ENCODE measurements at places on chromosomes 5 and 9.
A peak's percentile ranks its signal among the peaks of the same experiment; 100 is the strongest.

- H3K27me3 ChIP-seq, result peaks cover 8% of the 10 kb centered on the region
- no peak overlapping the region for H3K4me3 ChIP-seq
- H3K4me1 ChIP-seq, result no peaks in the 10 kb centered on the region
- no peaks in the 10 kb centered on the region for H3K36me3 ChIP-seq
- H3K27ac ChIP-seq, result no peak overlapping the region
- DNase-seq, result no peak
Measured at GRCh38 chr5:111859031-111859430, 102.0 kb upstream of the NREP start.

- peaks cover 5% of the 10 kb centered on the region for H3K36me3 ChIP-seq
- peak overlapping the region; percentile 75 for H3K27ac ChIP-seq
- H3K4me1 ChIP-seq, result peaks cover 28% of the 10 kb centered on the region
Measured at GRCh38 chr5:111278858-111279504, 54.8 kb downstream of the CAMK4 start.

- no peak overlapping the region for H3K27ac ChIP-seq
- no peaks in the 10 kb centered on the region for H3K27me3 ChIP-seq
- H3K36me3 ChIP-seq, result no peaks in the 10 kb centered on the region
- H3K4me1 ChIP-seq, result no peaks in the 10 kb centered on the region
- no peak for DNase-seq
Measured at GRCh38 chr9:13445103-13445500, 165.6 kb upstream of the MPDZ start.

- peak overlapping the region; percentile 94 for H3K27ac ChIP-seq
- H3K36me3 ChIP-seq, result peaks cover 28% of the 10 kb centered on the region
- H3K4me3 ChIP-seq, result peak overlapping the region; percentile 95
- H3K4me1 ChIP-seq, result peaks cover 48% of the 10 kb centered on the region
Measured at GRCh38 chr9:70259512-70259802, 679 bp downstream of the SMC5 start.

GRCh38 chr5:139394123-139394653 is 716 bp downstream of the PROB1 start:
- H3K27ac ChIP-seq, result peak overlapping the region; percentile 95
- peaks cover 46% of the 10 kb centered on the region for H3K4me1 ChIP-seq
- peaks cover 18% of the 10 kb centered on the region for H3K36me3 ChIP-seq
- no peaks in the 10 kb centered on the region for H3K27me3 ChIP-seq
- peak; percentile 84 for DNase-seq

- no peaks in the 10 kb centered on the region for H3K4me1 ChIP-seq
- H3K36me3 ChIP-seq, result no peaks in the 10 kb centered on the region
Measured at GRCh38 chr5:176153741-176154140, 84.5 kb upstream of the SIMC1 start.

- H3K36me3 ChIP-seq, result peaks cover 7% of the 10 kb centered on the region
- H3K27ac ChIP-seq, result no peak overlapping the region
- no peaks in the 10 kb centered on the region for H3K27me3 ChIP-seq
- no peak overlapping the region for H3K4me3 ChIP-seq
Measured at GRCh38 chr5:56827924-56828323, 12.6 kb downstream of the MAP3K1 start.

- H3K27ac ChIP-seq, result no peak overlapping the region
- H3K4me1 ChIP-seq, result no peaks in the 10 kb centered on the region
Measured at GRCh38 chr9:101026824-101027223, 1.7 kb upstream of the PLPPR1 start.

GRCh38 chr9:136985027-136985602 is 2.3 kb downstream of the LCNL1 start:
- H3K4me3 ChIP-seq, result no peak overlapping the region
- peaks cover 3% of the 10 kb centered on the region for H3K4me1 ChIP-seq
- H3K27ac ChIP-seq, result no peak overlapping the region

GRCh38 chr9:137187386-137187785 is 974 bp downstream of the ANAPC2 start:
- no peak for DNase-seq
- peak overlapping the region; percentile 92 for H3K27ac ChIP-seq
- peaks cover 16% of the 10 kb centered on the region for H3K4me1 ChIP-seq
- H3K36me3 ChIP-seq, result peaks cover 3% of the 10 kb centered on the region

DNA sequence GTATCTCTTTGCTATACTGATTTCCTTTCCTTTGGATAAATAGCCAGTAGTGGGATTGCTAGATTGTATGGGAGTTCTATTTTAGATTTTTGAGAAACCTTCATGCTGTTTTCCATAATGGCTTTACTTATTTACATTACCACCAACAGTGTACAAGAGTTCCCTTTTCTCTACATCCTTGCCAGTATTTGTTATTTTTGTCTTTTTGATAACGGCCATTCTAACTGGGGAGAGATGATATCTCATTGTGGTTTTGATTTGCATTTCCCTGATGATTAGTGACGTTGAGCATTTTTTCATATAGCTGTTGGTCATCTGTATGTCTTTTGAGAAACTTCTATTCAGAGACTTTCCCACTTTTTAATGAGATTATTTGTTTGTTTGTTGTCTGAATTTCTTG is 25.8 kb downstream of the NADK2 start:
- H3K4me1 ChIP-seq, result no peaks in the 10 kb centered on the region
- DNase-seq, result no peak
- H3K4me3 ChIP-seq, result no peak overlapping the region
- peaks cover 10% of the 10 kb centered on the region for H3K36me3 ChIP-seq
- H3K27me3 ChIP-seq, result no peaks in the 10 kb centered on the region

DNA sequence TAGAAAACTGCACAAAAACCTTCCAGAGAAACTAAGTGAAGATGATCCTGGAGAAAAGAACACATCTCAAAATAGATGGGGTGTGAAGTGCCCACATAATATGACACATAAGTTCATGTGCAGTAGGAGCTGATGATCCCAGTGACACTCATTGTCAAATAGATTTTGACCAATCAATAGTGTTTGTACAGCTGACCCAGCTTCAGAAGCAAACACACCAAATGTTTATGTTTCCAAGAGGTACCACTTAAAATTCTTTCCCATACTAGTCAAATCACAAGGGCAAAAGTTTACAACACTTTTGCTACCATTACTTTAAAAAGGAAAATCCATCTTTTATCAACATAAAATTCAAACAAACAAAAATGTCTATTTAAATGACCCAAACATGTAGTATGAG is 175.0 kb downstream of the MLLT3 start:
- H3K27ac ChIP-seq, result no peak overlapping the region
- peaks cover 37% of the 10 kb centered on the region for H3K36me3 ChIP-seq
- no peak for DNase-seq
- peaks cover 25% of the 10 kb centered on the region for H3K4me1 ChIP-seq
- H3K27me3 ChIP-seq, result no peaks in the 10 kb centered on the region

GRCh38 chr5:125226825-125227224 is 480.4 kb upstream of the ZNF608 start:
- no peak overlapping the region for H3K27ac ChIP-seq
- no peak overlapping the region for H3K4me3 ChIP-seq
- no peaks in the 10 kb centered on the region for H3K36me3 ChIP-seq
- H3K4me1 ChIP-seq, result no peaks in the 10 kb centered on the region
- H3K27me3 ChIP-seq, result no peaks in the 10 kb centered on the region

GRCh38 chr5:54769072-54769471 is 216.3 kb downstream of the ESM1 start:
- no peaks in the 10 kb centered on the region for H3K4me1 ChIP-seq
- H3K36me3 ChIP-seq, result no peaks in the 10 kb centered on the region
- H3K4me3 ChIP-seq, result no peak overlapping the region

DNA sequence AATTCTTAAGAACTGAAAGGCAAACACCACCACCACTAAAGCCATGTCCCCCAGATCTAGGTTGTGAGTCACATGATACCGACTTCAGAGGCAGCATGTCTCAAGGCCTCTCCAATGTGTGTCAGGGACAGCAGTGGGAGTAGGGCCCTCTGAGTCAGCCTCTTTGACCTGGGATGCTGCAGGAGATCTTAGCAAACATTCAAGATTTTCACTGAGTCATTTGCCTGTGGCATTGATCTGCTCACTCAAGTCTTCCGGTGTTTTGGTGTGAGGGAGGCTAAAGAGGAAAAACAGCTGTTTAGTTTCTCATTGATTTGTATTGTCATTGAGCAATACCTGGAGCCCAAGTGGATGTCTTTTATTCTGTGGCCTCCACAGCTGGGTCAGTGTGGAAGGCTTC is 36.1 kb downstream of the TMC1 start:
- no peak overlapping the region for H3K27ac ChIP-seq
- no peak for DNase-seq
- H3K4me1 ChIP-seq, result peaks cover 3% of the 10 kb centered on the region
- H3K36me3 ChIP-seq, result no peaks in the 10 kb centered on the region
- no peak overlapping the region for H3K4me3 ChIP-seq

GRCh38 chr5:112342389-112342788 is 76.7 kb downstream of the EPB41L4A start:
- H3K27me3 ChIP-seq, result peaks cover 8% of the 10 kb centered on the region
- H3K36me3 ChIP-seq, result no peaks in the 10 kb centered on the region
- no peak overlapping the region for H3K4me3 ChIP-seq
- no peak for DNase-seq

- no peak for DNase-seq
- H3K27ac ChIP-seq, result no peak overlapping the region
- no peak overlapping the region for H3K4me3 ChIP-seq
Measured at GRCh38 chr9:132288966-132289365, 65.8 kb downstream of the SETX start.

- H3K36me3 ChIP-seq, result no peaks in the 10 kb centered on the region
- no peak overlapping the region for H3K27ac ChIP-seq
- no peak overlapping the region for H3K4me3 ChIP-seq
- H3K4me1 ChIP-seq, result no peaks in the 10 kb centered on the region
Measured at GRCh38 chr9:18516965-18517364, 43.0 kb downstream of the ADAMTSL1 start.

GRCh38 chr5:141680751-141681201 is 1.3 kb downstream of the ARAP3 start:
- H3K27me3 ChIP-seq, result peaks cover 2% of the 10 kb centered on the region
- H3K27ac ChIP-seq, result peak overlapping the region; percentile 23
- H3K4me3 ChIP-seq, result peak overlapping the region; percentile 70
- peaks cover 4% of the 10 kb centered on the region for H3K36me3 ChIP-seq
- peaks cover 34% of the 10 kb centered on the region for H3K4me1 ChIP-seq

GRCh38 chr5:138138949-138139780 is at the start of gene NME5:
TSS of gene NME5 (minus strand) at chr5:138139428. CDS start at chr5:138138780, 648 bp downstream.
- peaks cover 22% of the 10 kb centered on the region for H3K27me3 ChIP-seq
- no peak for DNase-seq
- no peak within 1 kb of the TSS for H3K4me3 ChIP-seq
- no peaks in the 10 kb centered on the region for H3K36me3 ChIP-seq
- peaks cover 2% of the 10 kb centered on the region for H3K4me1 ChIP-seq

DNA sequence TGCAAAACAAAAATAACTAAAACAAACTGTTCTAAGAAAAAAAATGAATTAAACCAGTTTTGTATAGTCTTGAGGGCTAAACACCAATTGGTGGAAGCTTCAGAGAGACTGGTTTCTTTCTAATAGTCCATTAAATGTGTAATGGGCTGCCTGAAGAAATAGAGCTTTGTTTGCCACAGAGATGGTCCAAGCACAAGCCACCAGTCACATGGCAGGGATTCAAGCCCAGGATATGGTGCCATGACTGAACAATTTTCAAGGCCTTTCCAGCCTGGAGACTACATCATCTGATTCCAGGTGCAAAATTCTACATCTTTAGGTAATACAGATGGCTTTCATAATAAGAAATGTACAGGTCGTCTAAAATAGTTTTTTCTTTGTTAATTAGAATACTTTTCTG is 355.3 kb downstream of the NR2F1-AS1 start:
- no peak overlapping the region for H3K27ac ChIP-seq
- H3K27me3 ChIP-seq, result no peaks in the 10 kb centered on the region
- no peaks in the 10 kb centered on the region for H3K4me1 ChIP-seq
- H3K4me3 ChIP-seq, result no peak overlapping the region

- H3K4me3 ChIP-seq, result peak within 1 kb of the TSS; percentile 89
- peak; percentile 91 for DNase-seq
- peaks cover 38% of the 10 kb centered on the region for H3K4me1 ChIP-seq
- no peaks in the 10 kb centered on the region for H3K27me3 ChIP-seq
- peaks cover 32% of the 10 kb centered on the region for H3K36me3 ChIP-seq
Measured at GRCh38 chr9:127899128-127899943, at the start of gene ST6GALNAC6. TSS of gene ST6GALNAC6 (minus strand) at chr9:127899603. CDS start at chr9:127897981, 1,622 bp downstream.

DNA sequence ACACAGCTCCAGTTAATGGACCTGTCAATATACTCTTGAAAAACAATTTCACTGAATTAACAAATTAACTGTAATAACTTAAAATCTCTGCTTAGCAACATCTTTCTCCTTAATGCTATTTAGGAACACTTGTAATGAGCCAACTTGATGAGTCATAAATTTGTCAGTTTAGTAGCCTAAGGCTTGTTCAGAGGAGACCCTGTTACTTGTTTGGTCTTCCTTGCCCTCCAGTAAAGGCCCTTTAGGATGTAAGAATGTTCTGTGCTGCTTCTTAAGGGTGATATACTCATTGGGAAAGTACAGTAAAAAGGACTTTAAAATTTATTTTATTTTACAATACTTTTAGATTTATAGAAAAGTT is 11.4 kb upstream of the MATR3 start:
- H3K27me3 ChIP-seq, result no peaks in the 10 kb centered on the region
- H3K4me1 ChIP-seq, result peaks cover 20% of the 10 kb centered on the region
- no peak overlapping the region for H3K27ac ChIP-seq
- peaks cover 33% of the 10 kb centered on the region for H3K36me3 ChIP-seq
- DNase-seq, result no peak

DNA sequence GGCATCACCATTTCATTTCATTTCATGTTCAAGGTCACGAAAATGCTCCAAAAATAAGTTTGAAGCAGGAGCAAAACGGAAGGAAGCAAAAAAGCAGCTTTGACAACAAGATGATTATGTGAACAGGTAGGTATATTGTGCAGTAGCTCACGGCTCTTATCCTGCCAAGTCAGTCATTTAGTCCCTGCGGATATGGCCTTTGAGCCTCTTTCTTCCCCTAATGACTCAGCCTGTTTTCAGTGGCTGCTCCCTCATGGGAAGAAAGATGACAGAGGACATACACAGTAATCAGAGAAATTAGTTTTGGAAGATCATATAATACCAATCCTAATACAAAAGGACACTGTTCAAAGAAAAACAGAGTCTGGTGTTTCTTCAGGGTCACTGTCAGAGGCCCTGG is 155.8 kb upstream of the GRAMD2B start:
- no peak for DNase-seq
- H3K36me3 ChIP-seq, result no peaks in the 10 kb centered on the region
- no peaks in the 10 kb centered on the region for H3K4me1 ChIP-seq
- no peak overlapping the region for H3K27ac ChIP-seq

DNA sequence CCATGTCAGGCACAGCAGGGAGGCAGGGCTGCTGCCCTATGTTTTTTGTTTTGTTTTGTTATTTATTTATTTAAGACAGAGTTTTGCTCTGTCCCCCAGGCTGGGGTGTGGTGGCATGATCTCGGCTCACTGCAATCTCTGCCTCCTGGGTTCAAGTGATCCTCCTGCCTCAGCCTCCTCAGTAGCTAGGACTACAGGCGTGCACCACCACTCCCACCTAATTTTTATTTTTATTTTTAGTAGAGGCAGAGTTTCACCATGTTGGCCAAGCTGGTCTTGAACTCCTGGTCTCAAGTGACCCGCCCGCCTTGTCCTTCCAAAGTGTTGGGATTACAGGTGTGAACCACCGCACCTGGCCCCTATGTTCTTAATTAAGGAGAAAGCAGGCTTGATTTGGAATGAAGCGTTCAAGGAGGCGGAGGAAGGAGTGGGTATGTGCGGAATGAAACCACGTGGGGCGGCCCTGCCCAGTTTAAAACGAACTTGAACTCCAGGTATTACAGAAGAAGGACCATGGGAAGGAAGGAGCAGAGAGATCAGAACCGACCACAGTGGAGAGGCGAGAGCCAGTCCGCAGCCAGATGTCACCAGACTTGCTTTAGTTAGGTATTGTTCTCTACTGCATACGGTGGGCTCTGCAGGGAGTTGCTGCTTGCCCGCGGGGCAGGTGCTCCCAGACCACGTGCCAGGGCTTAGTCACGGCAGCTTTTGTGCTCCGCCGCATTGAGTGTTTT is 34.9 kb upstream of the EPB41L4B start:
- H3K36me3 ChIP-seq, result no peaks in the 10 kb centered on the region
- H3K4me1 ChIP-seq, result no peaks in the 10 kb centered on the region
- no peak for DNase-seq

All from activated naive CD8-positive, alpha-beta T cell treated with anti-CD3 and anti-CD28 coated beads, Interleukin-2, amount 10 ng/mL, durations not matched to agents 7 days and 5 days (primary cell).